Left hindlimb (tissue), 1 donor: ENCODE measurements at places on chromosomes 3 and 15.
A peak's percentile ranks its signal among the peaks of the same experiment; 100 is the strongest.

- DNase-seq: no peak
Observed at GRCh38 chr3:100740207-100740606, 30.9 kb downstream of the TFG start.

- DNase-seq: peak; percentile 33
Observed at GRCh38 chr15:48222627-48223026, 16.5 kb downstream of the SLC12A1 start.

GRCh38 chr3:43257850-43258249 is 28.5 kb upstream of the SNRK start:
- DNase-seq: no peak

DNA sequence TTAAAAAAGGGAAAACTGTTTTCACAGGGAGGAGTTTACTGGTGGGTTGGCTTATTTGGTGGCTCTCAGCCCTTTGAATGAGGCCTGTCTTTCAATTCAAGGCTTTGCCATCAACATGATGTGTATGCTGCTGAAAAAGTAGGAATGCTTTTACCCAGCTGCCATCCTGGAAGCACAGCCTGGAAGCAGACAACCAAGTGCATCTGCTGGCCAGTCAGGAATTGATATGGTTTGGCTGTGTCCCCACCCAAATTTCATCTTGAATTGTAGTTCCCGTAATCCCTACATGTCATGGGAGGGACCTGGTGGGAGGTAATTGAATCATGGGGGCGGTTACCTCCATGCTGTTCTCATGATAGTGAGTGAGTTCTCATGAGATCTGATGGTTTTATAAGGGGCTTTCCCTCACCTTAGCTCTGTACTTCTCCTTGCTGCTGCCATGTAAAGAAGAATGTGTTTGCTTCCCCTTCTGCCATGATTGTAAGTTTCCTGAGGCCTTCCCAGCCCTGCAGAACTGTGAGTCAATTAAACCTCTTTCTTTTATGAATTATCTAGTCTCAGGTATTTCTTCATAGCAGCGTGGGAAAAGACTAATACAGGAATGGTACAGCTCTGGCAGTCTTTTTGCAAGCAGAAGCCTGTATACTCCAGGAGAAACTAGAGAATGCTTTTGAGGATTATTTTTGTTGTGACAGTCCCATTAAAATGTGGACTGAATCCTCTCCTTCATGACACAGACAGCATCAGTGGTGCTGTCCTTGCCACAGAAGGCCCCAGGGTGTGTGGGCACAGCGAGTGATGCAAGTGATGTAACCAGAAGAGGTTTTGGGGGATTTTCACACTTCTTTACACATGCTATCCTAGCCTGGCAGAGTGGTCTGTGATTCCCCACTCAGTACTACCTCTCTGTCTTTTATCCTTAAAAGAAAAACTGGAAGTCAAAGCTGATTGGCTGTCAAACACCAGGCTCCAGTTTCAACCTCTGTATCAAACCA is 20.0 kb downstream of the PLCL2 start:
- no peak for DNase-seq

- no peak for DNase-seq
Observed at GRCh38 chr15:71494563-71495397, 315.6 kb upstream of the NR2E3 start.

GRCh38 chr15:42373274-42373673 is 14.0 kb downstream of the CAPN3 start:
- DNase-seq: no peak

DNA sequence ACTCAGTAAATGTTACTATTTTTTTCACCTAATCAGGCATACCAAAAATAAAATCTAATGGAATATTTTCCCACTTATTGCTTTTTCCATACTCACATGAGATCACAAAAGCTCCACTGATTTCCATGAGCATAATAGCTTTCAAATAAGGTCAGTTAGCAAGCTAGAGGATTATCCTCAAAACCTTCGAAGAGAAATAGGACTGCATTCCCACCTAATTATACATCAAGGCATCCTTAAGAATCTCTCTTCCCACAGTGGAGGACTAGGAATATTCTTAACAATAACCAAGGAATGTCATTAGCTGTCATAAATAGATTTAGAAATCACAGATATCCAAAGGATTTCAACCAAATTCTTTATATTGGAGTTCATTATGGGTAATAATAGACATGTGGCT is 127.9 kb upstream of the STT3B start:
- DNase-seq: no peak
